Neural progenitor cell (in vitro differentiated cells): ENCODE measurements at places on chromosomes 1 and 21.
A peak's percentile ranks its signal among the peaks of the same experiment; 100 is the strongest.

DNA sequence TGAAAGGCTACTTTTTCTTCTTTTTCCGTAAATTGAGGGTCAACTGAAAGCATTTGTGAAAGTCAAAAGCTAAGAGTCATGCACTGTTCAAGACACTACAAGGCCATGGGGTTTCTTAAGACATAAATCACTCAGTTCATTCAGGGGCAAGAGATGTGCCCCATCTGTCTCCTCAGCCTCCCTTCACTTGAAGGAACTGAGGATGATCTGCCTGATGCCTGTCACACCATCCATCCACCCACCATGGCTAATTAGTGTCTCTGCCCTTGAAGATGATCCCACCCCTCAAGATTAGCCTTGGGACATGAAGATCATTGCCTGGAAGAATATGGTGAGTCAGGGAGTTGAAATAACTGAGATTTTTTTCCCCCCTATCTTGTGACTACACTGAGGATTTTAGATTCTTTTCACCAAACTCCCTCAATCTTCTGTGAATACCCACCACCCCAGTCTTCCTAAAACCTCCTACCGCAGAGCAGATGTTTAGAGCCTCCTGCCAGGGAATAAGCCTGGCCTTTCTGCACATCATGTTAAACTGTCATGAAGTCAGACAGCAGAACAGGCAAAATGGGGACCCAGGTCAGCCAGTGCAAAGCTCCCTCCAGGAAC is 88.6 kb upstream of the LMO4 start:
- no peak for DNase-seq

- no peak for DNase-seq
Measured at GRCh38 chr1:201761871-201762270, 67.1 kb upstream of the IPO9 start.

DNA sequence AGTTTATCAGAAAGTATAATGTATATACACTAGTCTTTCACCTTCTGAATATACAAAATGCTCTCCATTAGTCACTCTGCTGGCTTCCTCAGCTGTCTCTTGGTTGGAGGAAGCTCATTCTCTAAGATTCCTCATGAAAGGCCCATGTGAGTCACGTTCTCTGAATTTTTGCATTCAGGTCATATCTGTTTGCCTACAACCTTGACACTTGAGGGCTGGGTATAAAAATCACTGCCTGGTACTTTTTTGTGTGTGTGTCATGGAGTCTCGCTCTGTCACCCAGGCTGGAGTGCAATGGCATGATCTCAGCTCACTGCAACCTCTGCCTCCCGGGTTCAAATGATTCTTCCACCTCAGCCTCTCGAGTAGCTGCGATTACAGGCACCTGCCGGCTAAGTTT is 2.8 kb upstream of the GALNT2 start:
- DNase-seq, result no peak

DNA sequence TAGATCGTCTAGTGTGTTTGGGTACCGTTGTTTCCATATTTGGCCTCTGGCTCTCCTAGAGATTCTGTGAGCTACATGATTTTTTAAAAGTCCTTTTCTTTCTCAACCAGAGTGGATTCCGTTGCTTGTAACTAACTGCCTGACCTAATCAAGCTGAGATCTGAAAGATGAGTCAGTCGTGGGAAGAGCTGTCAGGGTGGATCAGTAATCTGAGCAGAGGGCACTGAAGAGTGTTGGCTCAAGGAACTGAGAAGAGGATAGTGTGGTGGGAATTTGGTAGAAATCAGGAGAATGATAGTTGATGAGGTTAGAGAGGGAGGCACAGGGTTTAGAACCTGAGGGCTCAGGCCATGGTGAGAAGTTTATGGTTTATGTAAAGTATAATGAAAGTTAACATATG is 52.2 kb downstream of the TRAF5 start:
- no peak for DNase-seq

- peak; percentile 47 for DNase-seq
Measured at GRCh38 chr1:204408074-204408507, 3.5 kb downstream of the PPP1R15B start.

DNA sequence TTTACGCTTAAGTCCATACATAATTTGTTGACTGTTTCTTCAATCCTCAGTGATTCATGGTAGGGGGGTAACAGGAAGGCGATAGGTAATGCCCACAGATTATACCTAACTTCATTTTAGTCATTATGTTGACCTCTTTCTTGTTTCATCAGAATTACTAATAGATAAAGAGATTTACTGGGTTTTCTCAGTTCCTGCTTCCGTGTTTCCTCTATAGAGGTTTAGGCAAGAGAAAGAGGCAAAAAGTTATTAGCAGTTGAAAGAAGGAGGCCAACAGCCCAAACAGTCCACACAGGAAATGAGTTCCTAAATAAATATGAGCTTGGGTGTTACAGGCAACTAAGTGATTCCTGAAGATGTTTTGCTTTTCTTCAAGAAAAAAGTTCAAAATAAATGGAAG is 17.9 kb upstream of the CLCA1 start:
- DNase-seq, result no peak

GRCh38 chr21:46195595-46196195 is 11.4 kb upstream of the SPATC1L start:
- DNase-seq, result no peak

DNA sequence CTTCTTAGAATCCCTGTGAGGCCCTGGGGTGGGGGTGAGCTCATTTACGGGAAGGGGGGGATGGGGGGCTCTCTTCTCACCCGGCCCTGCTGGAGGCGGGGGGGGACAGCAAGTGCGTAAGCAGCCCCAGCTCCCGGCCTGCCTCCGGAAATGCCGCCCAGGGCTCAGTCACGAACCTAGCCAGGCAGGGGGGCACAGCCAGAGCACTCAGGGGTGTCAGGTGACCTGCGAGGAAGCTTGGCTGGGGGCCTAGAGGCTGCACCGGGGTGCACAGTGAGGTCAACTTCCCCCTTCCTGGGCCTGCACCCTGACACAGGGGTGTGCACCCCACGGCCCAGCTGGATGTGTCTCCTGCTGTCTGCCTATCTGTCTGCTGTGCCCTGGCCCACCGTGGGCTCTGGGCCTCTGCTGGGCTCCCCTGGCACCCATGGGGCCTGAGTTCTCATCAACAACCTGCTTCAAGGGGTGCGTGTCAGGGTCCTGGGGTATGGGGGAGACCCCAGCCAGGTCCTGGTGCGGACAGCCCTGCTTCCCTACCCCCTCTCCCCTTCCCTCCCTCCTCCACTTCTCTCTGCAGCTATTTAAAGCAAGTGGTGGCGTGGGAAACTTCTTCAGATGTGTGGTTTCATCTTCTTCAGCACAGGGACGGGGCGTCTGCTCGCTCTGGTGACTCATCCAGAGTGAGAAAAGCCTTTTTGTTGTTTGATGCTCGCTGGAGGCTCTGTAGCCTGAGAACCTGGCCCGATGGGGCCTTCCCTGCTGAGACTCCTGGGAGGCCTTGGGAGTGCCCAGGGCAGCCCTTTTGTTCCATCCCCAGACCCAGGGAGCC is 92.5 kb upstream of the RUNX3 start:
- no peak for DNase-seq

- DNase-seq, result no peak
Measured at GRCh38 chr1:228158151-228159007, 7.2 kb upstream of the IBA57 start.

DNA sequence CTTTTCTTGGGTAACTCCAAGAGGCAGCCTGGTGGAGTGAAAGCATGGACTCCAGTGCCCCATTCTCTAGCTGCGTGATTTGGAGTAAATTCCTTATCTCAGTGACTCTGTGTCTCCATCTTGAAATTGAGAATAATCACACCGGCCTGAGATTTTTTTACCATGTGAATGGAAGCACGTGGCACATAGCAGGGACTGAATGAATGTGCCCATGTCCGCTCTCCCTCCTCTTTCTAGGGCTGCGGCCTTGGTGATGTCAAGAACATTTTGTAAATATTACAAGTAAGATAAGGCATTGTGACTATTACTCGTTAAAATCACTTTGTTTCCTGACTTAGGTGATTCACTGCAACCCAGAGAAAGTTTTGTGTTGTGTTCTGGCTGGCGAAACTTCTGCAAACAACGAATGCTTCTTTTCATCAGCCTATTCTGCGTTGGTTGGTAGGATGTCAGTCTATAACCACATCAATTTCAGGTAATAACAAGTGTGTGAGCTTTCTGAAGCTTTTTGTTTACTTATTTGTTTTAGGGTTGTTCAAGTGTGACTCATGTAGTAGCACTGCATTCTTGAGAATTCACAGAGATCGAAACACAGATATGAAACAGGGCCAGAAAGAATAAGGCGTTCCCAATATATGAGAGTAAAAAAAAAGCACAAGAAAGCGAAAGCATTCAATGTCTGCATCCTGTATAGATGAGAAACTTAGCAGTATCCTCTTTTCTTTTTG is 135.7 kb upstream of the SLC45A1 start:
- DNase-seq, result no peak

DNA sequence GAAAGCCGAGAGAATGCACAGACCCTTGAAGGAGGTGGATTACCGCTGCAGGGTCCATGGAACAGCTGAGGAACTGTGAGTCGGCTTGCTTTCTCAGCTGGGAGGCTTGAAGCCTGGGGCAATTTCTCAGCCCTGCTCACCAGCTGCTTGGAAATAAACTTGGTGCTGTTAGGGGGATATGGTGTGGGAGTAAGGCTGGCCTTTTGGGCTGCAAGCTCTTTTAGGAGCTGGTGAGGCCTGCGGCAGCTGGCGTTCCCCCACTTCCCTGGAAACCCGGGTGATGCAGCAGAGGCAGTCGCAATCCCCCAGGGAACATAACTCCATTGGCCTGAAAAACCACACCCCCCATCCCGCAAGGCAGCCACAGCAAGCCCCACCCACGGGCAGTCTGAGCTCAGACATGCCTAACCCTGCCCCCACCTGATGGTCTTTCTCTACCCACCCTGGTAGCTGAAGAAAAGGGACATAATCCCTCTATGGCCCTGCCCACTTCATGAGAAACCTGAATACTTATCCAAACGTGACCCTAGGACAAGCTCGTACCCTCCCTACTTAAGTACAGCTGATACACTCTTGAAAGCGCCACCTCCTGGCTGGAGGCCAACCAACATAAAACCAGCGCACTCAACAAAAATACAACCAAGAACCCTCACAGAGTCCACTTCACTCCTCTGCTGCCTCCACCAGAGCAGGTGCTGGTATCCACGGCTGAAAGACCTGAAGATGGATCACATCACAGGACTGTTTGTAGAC is 1995.8 kb downstream of the NCAM2 start:
- no peak for DNase-seq

DNA sequence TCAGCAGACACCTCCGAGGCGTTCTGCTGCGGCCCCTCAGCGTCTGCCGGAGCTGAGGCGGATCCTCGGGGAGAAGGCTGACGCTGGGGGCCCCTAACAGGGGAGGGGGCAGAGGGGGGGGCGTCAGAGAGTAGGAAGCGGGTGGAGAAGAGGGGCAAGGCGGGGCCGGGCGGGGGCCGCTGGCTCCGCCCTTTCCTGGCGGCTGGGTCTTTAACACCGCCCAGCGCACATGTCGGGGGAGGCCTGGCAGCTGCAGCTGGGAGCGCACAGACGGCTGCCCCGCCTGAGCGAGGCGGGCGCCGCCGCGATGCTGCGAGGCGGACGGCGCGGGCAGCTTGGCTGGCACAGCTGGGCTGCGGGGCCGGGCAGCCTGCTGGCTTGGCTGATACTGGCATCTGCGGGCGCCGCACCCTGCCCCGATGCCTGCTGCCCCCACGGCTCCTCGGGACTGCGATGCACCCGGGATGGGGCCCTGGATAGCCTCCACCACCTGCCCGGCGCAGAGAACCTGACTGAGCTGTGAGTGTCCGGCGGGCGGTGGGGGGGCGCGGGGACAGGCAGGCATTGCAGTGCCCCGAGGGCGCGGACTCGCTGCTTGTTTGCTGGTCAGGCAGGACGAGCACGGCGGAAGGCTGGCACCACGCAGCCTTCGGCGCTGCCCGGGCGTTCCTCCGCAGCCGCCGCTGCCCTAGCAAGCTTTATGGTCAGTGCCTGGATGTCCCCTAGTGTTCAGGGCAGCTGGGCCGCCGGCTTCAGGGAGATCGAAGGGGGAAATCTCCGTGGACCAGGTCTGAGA is at the start of gene NTRK1:
TSS of gene NTRK1 (plus strand) at position 238 of the 796 bp plus-strand sequence. CDS start at position 308, 70 bp downstream.
- DNase-seq, result peak; percentile 83

GRCh38 chr1:8211251-8211882 is 106.5 kb upstream of the SLC45A1 start:
- no peak for DNase-seq

DNA sequence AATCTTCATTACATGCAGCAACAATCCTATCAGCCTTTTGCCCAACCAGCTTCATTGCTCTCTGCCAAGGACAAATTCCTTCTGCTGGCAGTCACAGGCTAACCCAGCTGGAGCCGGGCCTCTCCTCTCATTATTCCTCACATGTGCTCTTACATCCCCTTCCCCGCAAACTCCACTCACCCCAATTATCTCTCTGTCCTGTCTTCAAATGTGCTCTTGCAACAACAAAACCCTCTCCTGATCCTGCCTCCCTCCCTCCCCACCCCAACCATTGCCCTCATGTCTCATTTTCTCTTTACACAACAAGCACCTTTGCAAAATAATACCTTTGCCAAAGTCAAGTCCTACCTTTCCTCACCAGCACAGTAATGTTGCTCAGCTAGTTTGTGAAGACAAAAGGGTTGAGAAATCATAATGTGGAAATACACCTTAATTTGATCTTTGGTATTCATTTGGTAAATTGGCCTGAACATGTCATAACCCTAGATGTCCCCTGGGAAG is 36.0 kb upstream of the DHCR24 start:
- no peak for DNase-seq

- peak; percentile 90 for DNase-seq
Measured at GRCh38 chr1:6490181-6491080, 1.0 kb downstream of the PLEKHG5 start.

GRCh38 chr1:56933606-56934005 is 32.2 kb downstream of the C8B start:
- DNase-seq, result no peak

- no peak for DNase-seq
Measured at GRCh38 chr1:99218572-99218971, 45.7 kb upstream of the PLPPR4 start.

- DNase-seq, result no peak
Measured at GRCh38 chr1:8533907-8534306, 216.0 kb downstream of the SLC45A1 start.

GRCh38 chr1:18319099-18319498 is 161.6 kb upstream of the KLHDC7A start:
- DNase-seq, result no peak

DNA sequence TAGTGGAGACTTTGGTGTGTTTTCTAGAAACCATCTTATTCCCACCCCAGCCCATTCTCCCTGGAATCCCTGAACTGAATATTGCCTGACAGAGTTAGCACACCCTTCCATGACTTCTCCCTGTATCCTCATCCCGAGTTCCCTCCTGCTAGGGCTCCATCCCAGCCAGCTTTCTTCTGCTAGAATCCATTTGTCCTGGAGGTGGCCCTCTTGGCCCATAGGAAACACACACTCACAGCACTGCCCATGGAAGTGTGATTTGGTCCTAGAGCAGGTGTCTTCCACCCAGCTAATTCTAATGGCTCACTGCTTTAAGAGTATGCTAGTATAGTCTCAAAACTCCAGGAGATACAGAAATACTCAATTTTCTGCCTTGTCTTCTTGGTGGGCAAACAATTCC is 4.1 kb downstream of the KRTAP15-1 start:
- peak; percentile 18 for DNase-seq
